Cortex of kidney (tissue), 1 donor: ENCODE measurements at places on chromosomes 5 and 9.

GRCh38 chr9:35656831-35657545 is 831 bp downstream of the RMRP start:
- DNase-seq: no peak

DNA sequence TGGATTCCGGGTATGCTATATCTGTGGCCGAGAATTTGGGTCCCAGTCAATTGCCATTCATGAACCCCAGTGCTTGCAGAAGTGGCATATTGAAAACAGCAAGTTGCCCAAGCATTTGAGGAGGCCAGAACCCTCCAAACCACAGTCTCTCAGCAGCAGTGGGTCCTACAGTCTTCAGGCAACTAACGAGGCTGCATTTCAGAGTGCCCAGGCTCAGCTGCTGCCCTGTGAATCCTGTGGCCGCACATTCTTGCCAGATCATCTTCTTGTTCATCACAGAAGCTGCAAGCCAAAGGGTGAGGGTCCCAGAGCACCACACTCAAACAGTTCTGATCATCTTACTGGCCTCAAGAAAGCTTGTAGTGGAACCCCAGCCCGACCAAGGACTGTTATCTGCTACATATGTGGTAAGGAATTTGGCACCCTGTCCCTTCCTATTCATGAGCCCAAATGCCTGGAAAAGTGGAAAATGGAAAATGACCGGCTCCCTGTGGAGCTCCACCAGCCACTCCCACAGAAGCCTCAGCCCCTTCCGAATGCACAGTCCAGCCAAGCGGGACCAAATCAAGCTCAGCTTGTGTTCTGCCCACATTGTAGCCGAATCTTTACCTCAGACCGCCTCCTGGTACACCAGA is 23.0 kb downstream of the ZNF474 start:
- DNase-seq: no peak

DNA sequence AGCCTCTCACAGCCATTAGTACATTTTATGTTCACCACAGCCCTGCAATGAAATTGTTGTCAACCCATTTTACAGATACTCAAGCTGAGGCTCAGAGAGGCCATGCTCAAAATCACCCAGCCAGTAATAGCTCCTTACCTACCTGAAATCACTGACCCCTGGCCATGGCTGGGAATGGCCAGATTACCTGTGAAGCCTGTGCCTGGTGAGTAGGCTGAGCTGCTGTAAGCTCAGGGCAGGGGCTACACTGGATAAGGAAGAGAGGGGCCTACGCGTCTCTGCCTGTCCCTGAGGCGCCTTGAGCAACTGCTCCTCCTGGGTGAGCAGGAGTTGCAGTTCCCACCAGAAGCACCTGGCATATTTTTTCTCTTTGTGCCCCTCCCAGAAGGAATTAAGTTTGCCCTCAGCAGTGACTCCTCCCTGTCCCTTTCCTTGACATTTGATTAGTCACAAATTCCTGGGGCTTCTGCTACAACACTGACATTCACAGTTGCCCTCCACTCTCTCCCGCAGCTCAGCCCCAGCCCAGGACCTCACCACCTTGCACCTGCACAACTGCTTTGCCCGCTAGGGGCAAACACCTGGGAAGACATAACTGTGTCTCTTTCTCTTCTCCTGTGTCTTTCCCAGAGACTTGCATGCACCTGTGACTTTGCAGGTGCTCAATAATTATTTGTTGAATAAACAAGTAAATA is 5.7 kb downstream of the CLTB start:
- DNase-seq: no peak

DNA sequence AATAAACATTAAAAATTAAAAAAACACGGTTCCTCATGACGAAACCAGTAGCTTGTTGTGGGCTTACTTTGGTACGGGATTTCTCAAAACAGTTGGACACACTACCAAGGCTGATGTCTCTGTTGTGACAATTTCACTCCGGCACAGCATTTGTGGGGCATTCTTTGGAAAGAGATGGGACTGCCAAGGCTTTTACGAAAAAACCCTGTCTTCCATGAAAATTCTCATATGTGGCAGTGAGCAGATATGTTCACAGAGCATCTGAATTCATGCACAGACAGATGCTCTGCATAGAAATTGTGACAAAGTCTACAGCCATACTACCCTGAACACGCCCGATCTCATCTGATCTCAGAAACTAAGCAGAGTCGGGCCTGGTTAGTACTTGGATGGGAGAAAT is 17.8 kb upstream of the SHROOM1 start:
- no peak for DNase-seq
